ENCODE measurements at places on chromosomes 6 and 20.

GRCh38 chr6:21180155-21180554 lies 413.4 kb upstream of the SOX4 start:
- no peak for DNase-seq

- no peak for DNase-seq
Measured at GRCh38 chr20:24721891-24722568, 227.0 kb upstream of the CST7 start.

DNA sequence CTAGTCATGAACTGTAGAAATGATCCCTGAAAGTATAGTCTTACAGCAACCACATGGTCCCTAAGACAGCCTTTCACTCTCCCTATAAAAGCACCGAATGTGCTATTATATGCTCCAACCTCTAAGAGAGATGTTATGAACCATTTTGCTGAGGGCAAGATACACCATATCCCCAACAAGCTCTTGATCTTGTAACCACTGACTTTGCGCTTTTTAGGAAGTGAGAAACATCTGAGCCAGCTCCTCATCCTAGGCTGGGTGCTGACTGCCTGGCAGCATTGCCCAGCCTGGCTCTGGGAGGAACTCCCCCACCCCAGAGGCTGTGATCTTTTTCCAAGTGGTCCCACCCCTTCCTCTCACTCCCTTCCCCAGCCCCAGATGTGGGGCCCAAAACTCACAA lies 3.1 kb upstream of the EMILIN3 start:
- no peak for DNase-seq

- DNase-seq: peak; percentile 67
Measured at GRCh38 chr6:169789944-169790927, 38.8 kb downstream of the ERMARD start.

DNA sequence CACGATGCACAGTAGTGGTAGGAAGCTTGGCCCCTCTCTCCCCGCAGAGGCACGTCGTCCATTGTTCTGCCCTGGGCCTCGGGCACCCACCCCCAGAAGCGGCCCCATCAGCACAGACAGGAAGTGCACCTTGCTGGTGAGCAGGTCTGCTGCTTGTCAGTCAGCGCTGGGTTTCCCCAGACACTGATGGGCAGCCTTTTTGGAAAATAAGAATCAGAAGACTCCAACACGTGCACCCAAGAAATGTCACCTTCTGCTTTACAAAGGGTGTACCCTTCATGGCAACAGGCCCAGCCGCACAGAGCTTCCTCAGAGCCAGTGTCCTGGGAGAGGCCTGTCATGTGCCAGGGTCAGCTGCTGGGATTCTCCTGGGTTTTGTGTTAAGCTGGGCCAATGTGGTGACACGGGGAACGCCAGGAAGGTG lies 34.7 kb upstream of the IRF4 start:
- no peak for DNase-seq

DNA sequence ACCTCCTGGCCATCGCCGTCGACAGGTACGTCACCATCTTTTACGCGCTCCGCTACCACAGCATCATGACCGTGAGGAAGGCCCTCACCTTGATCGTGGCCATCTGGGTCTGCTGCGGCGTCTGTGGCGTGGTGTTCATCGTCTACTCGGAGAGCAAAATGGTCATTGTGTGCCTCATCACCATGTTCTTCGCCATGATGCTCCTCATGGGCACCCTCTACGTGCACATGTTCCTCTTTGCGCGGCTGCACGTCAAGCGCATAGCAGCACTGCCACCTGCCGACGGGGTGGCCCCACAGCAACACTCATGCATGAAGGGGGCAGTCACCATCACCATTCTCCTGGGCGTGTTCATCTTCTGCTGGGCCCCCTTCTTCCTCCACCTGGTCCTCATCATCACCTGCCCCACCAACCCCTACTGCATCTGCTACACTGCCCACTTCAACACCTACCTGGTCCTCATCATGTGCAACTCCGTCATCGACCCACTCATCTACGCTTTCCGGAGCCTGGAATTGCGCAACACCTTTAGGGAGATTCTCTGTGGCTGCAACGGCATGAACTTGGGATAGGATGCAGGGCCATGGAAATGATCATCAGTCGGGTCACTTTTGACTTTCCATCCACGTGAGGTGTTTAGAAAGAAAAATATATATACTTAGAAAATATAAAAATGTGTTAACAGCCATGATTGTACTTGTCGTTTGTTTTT lies 868 bp downstream of the MC3R start:
- DNase-seq: no peak

- DNase-seq: no peak
Measured at GRCh38 chr20:57361517-57361916, 10.5 kb downstream of the RAE1 start.

DNA sequence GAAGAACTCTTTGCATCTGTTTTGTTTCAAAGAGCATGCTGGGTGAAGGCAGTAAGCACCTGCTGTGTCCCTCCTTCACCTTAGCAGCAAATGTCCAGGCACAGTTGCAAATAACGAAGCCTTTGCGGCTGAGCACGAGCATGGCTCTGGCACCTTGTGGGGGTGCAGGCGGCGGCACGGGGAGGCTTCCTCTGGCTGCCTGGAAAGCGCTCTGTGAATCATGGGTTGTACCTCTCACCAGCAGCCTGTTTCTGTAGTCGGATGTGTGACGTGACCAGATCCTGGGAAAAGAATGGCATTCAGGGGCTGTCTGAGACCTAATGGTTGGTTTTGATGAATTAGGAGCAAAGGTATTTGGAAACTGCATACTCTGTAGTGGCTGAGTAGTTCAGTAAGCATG lies 144.8 kb downstream of the DTNBP1 start:
- DNase-seq: no peak

- peak; percentile 4 for DNase-seq
Measured at GRCh38 chr6:12748815-12749521, 32.4 kb downstream of the PHACTR1 start.

GRCh38 chr6:6680526-6680925 lies 92.0 kb downstream of the LY86 start:
- no peak for DNase-seq

DNA sequence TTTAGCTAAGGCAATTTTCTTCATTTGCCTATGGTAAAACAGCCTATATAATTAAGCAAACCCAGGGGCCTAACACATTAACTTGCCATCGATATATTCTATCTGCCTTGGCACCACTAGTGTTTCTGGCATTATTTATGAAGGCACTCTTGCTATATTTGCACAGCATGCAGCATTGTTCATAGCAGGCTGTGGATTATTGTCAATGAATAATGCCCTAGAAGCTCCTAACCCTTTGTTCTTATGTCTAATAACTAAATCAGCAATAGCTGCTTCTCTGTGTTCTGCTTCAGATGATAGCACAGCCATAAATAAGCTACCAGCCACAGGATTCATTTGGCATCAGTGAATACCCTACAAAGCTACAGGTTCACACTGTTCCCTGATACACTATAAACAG lies 254.8 kb upstream of the STXBP5 start:
- no peak for DNase-seq

Measured in CD4-positive, alpha-beta T cell (primary cell).